ENCODE measurements at places on chromosomes 1 and 21.

DNA sequence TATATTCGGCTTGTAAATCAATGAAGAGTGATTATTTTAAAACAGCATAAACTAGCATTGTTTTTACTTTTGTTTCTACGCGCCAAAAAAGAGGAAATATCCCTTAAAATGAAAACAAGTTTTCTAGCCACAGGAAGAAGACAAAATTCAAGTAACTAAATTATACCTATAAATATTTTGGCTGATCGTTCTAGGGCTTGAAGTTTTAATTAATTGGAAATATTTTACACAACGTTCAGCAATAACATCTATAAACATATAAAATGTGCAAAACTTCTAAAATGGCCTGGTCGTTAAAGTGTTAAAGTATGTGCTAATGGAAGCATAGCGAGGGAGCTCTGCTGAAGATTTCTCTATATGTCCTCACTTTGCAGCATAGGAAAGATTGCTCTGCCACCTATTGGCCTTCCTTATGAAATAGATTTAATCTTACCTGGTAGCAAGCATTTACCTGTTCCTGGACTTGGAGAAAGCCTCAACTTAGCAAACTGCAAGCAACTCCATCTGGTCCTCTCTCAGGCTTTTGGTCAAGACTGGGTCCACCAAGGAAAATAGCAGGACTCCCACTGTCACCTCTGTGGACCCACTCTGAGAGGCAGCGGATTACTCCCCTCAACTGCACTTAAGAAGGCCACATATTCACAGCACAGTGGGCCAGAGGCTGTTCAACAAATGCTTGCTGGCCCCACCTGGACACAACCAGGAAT is 351.3 kb upstream of the RUNX1 start:
- peak; percentile 8 for DNase-seq

DNA sequence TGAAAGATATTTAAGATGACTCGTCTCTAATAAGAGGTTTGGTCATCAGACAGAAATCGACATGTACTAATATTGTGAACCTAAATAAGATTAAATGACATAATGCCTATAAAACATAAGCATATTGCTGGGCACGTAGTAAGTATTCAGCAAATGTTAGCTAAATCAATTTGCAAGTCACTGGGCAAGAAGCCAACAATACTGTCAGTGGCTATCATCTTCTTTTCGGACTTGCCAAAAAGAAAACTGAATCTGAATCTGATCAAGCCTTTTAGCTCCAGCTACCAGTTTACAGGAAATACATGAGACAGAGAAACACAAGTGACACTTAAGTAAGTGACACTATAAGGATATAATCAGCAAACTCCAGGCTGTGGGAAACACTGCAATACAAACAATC is 46.0 kb downstream of the RPL5 start:
- DNase-seq: no peak

GRCh38 chr1:78716186-78716585 is 66.6 kb downstream of the IFI44 start:
- no peak for DNase-seq

DNA sequence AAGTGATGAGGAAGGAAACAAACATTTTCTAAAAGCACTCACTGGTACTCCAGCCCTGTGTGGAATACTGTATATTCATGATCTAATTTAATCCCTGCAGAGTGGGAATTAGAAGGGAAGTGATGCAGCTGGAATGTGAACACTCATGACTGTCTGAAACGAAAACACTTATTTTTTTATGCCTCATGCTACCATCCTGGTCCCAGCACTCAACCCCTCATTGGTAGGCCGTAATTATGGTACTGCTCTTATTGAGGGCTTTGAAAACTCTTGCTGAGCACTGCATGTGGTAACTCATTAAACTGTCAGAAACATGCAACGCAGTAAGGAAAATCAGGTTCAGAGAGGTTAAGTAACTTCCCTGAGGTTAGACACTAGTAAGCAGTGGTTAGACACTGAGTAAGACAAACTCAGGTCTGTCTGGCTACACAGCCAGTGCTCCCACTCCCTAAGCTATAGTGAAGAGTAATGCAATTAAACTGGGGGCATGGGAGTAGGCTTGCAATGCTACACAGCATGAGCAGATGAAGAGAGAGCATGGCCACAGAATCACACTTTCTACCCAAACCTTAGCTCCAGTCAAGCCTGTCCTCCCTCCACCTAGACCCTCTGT is 17.3 kb upstream of the TNFSF4 start:
- no peak for DNase-seq

GRCh38 chr1:9376886-9377333 is 84.2 kb downstream of the SPSB1 start:
- DNase-seq: no peak

- no peak for DNase-seq
Observed at GRCh38 chr1:119959268-119960220, 63.2 kb upstream of the ADAM30 start.

- no peak for DNase-seq
Observed at GRCh38 chr1:2777424-2778219, 23.9 kb downstream of the TTC34 start.

DNA sequence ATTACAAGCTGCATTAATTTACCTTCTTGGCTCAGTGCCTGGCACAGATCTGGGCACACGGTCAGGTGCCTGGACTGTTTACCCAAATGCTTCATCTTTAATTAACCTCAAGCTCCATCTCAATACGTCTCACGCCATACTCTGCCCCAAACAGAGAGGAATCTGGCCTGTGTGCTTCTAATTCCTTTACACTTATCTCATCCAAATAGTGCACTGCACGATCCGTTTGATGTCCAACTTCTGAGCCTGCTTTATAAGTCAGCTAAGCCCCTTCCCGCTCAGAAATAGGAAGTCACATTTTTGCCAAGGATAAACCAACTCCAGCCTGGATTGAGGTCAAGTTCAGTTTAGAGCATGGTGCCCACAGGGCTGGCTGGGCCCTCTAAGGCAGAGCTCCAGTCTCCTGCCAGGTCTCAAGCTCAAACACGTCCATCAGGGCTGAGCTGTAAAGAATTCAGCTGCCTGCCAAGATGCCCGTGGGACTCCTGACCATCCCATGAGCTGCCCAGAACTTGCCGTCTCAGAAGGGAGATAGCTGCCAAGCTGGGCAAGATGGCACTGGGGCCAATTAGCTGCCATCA is 233.5 kb downstream of the TRABD2B start:
- DNase-seq: no peak

DNA sequence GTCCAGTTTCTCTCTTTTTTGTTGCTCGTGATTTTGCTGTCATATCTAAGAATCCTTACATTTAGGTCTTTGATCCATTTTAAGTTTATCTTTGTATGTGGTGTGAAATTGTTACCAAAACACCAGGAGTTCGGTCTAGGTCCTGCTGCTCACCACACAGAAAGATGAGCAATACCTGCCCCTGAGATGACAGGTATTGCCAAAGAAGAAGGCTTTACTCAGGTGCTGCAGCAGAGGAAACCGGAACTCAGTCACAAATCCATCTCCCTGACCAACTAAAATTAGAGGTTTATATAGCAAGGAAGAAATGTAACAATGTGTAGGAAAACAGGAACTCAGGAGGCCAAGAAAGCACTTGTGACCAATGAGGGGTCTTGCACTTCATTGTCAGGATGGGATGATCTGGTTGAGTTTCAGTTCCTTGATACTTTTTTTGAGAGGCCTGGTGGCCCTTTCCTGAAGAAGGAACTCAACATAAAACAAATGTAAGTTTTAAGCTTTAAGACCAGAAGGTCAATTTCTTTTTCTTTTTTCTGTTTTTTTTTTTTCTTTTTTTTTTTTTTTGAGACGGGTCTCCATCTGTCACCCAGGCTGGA is 16.5 kb upstream of the SETDB1 start:
- DNase-seq: no peak

DNA sequence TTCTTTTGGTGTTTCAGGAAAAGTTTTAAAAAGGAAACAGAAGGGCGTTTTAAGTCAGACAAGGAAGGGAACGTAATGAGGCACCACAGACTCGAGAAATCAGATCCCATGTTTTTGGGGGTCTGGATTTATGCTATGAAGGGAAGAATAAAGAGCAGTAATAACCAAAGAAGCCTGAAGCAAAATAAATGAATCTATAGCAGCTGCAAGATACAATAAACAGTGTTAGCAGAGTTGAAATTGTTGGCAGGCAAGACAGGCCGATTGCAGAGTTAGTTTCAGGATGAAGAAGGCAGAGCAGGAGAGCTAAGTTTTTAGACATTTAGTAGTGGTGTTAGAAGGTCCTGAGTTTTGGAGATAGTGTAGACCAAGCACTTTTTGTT is 425 bp downstream of the DDR2 start:
- DNase-seq: no peak
